Suppressor macrophage treated with lipopolysaccharide for 4 hours (primary cell): ENCODE measurements at places on chromosomes 16 and 17.

- DNase-seq = peak; percentile 47
These were observed 951 bp upstream of the GPRC5C start for GRCh38 chr17:74430706-74431567.

DNA sequence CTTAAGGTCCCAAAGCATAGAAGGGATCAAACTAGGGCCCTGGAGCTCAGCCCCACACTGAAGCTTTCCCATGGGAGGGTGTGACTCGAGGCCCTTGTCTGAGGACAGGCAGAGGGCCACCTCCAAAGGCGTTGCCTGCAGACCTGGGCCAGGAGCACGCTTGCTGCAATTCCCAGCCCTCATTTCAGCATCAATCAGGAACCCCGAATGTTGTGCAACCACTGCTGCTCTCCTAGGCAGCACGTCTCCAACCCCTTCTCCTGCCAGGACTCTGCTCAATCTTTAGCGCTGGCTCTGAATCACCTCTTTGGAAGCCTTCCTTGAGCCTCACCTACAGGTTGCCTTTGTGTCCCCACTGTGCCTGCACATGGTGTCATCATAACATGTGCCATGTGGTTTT, 14.0 kb upstream of the ATP2C2 start:
- DNase-seq = no peak

GRCh38 chr16:324451-325334, 27.8 kb downstream of the AXIN1 start:
- no peak for DNase-seq

GRCh38 chr16:361341-361871, 8.9 kb upstream of the AXIN1 start:
- DNase-seq = no peak

GRCh38 chr17:16468428-16468992, 23.5 kb downstream of the LRRC75A start:
- DNase-seq = no peak

GRCh38 chr17:43467981-43468581, 15.7 kb upstream of the DHX8 start:
- peak; percentile 81 for DNase-seq

DNA sequence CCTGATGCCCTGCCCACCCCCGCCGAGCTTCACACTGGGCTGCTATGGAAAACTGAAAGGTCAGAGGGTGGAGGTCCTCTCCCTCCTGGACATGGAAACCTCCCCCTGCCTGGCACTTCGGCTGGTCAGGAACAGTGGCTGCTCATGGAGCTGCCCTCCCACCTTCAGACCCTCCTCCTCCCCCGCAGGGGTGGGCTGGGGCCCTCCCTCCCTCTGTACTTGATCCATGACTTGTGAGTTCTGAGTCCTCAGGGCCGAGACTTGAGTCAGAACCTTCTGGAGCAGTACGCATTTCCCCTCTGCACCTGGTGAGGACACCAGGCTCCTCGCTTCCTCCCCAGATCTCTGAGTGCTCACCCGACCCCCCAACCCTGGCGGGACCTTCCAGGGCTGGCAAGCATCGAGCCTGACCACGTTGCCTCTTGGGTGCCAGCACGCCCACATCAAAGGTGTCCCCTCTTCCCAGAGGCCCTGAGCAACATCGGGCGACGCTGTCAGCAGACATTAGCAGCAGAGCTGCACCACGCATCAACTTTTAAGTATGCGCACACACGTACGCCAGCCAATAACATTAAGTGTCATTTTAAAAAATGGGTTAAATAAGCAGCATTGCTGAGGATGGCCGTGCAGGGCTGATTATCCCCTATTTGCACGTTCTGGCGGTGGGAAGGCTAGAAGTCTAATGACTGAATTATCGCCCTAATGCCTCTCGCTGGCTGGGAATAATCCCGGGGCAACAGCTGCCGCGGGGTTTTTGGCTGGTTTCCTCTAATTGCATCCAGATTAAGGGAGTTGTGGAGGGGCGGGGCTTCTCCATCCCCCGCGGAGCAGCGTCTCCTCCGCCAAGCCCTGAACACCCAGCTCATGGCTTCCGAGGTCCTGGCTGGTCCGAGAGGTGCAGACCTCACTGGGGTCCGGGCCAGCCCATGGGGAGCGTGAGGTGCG, 98.0 kb downstream of the TBC1D16 start:
- no peak for DNase-seq
